ENCODE measurements at places on chromosomes 4 and X. TPM values are rescaled to one million over a fixed set of nuclear protein-coding genes. Genes with fewer than 3 reads are reported as not detected.

DNA sequence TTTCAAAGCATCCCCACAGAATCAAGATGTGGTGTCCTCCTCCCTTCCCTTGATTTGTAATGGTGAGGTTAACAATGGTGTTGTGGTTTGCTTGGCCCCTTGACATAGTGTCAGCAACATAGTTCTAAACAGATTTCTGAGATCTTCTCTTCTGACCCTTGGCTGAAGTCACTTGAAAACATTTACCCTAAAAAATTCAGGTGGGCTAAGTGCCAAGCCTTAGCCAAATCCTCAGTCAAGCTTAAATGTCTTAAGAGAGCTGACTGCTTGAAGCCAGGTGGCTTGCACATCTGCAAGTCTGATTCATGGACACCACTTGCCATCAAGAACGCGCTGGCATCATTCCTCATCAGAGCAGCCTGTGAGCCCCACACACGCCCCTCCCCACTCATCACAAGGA is 173.2 kb downstream of the MGST2 start:
- no peak for DNase-seq

DNA sequence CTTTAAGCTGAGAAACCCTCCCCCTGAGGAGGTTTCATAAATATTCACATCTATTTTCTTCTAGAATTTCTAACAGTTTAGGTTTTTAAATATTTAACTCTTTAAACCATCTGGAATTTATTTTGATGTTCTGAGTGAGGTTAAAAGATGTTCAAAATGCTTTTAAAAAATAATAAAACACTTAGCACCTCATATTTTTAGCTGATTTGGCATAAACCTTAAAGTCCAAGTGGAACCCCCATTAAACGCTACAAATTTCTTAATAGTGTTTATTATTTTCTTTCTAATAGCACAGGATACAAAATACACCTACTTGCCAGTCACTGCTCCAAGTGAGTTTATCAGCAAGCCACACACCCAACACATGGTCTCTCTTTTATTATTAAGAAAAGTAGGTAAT is 277.2 kb downstream of the QDPR start:
- no peak for DNase-seq

- DNase-seq: no peak
Measured at GRCh38 chr4:139685180-139685579, 19.6 kb downstream of the MGST2 start.

PDK3 gene
- total RNA-seq: 17.0 TPM

DNA sequence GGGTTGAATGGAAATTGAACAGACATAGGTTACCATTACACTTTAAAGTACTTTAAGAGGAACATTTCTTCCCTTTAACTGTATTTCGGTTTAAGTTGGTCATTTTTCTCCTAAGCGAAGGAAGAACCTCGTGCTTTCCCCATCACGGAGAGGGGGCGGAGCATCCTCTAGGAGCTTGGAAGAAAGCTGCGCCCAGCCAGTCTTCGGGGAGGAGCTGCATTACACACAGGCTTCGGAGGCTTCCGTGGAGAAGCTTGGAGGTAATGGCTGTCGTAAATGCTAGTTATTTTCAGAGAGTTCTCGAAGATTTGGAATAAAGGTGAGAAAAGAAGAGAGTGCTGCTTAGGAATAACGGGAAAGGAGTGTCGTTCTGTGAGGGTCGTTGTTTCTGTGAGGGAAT is at the start of gene PWWP3B:
PWWP3B (plus strand) TSS at position 199 of the 400 bp plus-strand sequence. CDS start 37,128 bp downstream, outside the sequence.
- no peak for DNase-seq

Measured in T-cell (primary cell).